ENCODE measurements at places on chromosomes 1 and 21.

DNA sequence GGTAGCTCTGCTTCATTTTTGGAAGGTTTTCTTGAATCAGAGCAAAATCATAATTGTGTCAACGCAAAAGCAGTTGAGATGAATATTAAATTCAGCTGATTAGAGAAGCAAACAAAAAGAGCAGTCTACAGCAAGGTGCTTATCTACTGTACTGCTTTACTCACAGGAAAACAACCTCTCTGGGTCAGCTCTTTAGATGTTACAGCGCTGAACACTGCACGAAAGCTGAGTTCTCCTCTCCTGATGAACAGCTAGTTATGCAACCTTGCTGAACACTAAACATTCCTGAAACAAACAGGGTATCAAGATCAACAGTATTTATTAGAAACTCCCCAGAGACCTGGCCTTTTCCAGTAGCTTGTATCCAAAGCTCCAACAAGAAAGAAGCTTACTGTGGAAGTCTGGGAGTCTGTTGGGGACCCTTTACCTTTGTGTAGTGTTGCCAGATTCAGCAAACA lies 41.3 kb downstream of the TBCE start:
- no peak for DNase-seq

- no peak for DNase-seq
Observed at GRCh38 chr1:117015724-117016123, 14.2 kb downstream of the CD101 start.

DNA sequence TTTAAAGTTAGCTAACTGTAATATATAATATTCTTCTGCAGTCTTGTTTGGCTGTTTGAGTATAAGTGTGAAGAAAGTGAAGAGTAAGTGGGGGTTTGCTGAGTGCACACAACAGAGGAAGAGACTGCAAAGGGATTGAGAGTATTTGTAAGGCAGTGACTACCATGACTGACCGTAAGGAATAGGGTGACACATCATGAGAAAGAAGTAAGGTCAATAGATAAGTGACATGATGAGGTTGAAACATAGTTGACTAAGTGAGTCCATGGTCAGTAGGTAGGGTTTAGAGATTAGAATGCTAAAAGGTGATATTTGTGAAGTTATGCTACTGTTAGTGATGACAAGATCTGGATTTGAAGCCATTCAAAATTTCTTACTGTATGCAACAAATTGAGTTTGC lies 27.7 kb downstream of the WARS2 start:
- no peak for DNase-seq

GRCh38 chr1:21293537-21294265 lies 3.4 kb upstream of the ECE1 start:
- DNase-seq: peak; percentile 59

DNA sequence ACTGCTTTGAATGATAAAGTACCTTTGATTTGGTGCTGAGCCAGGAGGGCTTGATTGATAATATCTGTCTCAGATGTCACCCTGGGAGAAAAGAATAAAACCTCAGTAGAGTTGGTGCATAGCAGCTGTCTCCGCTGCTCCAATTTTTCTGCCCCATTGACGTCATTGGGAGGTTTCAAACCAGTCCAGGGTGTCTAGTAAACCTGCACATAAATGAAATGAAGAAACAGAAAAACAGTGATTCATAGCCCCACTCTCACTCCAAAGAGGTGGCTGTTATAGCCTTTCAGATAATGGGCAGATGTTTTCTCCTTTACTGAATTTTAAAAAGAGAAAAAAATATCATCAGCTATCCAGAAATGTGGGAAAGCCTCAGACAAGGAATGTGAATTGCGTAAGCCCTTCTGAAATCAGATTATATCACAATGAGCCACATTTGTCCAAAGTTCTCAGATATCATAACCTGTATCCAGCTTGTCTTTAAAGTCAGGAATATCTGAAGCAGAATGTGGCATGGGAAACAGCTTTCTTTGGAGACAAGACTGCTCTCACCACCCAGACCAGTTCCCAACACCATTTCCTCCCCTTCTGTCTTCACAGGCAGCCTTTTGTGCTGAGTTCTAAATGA lies 351.3 kb upstream of the SGIP1 start:
- no peak for DNase-seq

GRCh38 chr21:35469498-35469897 lies 420.4 kb upstream of the RUNX1 start:
- DNase-seq: no peak

DNA sequence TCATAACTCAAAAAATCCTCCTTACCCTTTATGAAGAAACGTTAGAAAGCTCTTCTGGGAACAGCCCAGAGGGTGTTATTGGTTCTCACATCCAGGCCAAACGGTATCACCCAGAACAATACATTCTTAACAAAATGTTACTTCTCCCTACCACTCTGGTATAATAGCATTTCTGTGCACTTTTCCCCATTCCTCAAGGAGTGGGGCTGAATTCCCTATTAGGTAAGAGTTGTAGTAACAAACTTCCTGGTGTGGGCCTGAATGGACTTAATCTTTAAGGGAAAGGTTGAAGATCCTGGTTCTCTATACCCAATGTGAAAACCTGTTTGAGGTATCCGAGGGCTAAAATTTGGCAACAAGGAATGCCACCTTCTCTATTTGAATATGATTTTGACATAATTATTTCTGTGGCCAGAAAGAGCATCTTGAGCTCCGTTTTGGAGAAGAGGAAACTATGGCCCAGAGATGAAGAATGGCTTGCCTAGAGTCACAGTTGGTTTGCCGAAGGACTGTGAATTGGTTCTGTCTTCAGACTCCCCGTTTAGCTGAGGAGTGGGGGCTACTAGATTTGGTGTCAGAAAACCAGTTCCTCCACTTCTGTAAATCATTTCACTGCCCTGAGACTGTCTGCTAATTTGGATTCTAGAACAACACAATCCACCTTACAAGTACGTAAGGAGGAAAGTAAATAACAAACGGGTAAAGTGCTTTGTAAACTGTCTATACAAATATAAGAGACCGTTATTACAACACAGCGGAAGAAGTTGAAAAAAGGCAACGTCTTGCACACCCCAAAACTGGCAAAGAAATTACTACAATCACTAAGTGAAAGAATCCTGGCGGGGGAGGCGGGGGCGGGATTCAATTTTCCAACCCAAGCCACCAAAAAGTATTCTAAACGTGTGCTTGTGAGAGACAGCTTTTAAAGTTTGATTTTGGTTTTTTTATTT lies 2.3 kb downstream of the ANP32E start:
- no peak for DNase-seq

DNA sequence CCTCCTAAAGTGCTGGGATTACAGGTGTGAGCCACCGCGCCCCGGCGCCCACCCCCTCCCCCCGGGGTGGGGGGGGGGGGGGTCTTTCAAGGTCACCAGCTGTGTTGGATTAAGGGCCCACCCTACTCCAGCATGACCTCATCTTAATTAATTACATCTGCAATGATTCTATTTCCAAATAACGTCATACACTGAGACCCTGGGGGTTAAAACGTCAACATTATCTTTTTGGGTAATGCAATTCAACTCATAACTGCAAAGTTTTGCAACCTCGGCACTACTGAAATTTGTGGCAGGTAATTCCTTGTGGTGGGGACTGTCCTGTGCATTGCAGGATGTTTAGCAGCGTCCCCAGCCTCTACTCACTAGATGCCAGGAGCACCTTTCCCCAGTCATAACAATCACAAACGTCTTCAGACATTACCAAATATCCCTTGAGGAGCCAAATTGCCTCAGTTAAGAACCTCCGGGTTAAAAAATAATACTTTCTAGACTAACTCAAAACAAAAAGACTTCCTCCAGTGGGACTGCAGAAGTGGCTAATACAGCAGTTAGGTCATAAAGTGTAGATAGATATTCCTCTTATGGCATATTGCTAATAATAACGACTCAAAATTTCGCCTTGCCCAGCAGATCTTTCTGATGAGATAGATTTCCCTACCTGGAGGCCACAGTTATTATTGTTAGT lies 233.0 kb upstream of the KAZN start:
- DNase-seq: no peak

DNA sequence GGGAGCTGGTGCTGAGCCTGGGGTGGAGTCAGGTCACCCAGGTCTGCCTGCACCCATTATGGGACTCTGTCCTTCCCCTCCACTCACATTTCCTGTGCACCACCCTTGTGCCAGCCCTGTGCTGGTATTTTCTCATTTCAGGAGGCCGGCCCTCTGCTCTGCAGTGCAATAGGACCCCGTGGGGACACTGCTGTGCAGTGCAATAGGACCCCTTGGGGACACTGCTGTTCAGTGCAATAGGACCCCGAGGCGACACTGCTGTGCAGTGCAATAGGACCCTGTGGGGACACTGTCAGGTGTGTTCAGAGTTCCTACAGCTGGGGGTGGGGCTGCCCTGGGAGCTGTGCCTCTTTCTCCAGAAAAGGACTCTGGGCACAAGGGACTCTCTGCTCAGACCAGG lies 36.2 kb upstream of the DMBX1 start:
- no peak for DNase-seq

DNA sequence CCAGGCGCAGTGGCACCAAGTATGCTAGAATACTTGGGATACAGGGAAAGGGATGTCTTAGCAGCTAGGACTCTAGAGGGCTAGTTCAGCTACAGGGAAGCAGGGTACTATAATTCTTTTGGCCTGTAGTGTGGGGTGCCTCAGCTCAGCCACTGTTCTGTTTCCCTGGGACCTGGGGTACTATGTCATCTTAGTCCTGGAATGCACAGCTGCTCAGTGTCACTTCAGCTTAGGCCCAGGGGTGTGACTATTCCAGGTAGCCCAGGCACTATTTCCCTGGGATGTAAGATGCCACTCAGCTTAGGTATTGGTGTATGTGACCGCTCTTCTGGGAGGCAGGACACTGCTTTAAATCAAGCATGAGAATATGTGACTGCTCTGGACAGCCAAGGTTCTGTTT lies 34.1 kb downstream of the RGSL1 start:
- DNase-seq: no peak

DNA sequence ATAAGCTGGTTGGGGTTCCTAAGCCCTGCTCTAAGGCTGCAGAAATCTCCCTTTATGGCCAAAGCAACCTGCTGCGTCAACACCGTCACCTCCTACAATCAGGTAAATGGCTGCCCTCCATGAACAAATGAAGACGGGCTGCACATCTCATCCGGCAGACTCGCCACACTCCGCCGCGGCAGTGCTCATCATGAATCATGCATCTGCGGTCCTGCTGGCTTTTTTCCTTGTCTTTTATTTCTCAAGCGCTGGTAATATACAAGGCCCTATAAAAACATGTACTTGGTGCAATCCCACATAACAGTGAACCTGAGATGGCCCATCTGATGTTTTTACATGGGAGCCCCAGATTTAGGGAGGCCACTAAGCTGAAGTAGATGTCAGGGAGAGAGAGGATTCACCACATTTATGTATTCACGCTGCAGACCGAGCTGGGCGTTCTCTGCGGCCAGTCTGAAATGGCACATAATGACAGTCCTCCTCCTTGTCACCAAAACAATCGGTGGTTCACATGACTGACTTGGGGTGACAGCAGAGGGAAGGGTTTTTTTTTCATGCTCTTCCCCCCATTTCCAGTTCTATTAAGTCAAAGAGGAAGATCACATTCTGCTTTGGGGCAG lies 91.6 kb downstream of the KAZN start:
- no peak for DNase-seq

- no peak for DNase-seq
Observed at GRCh38 chr1:208165659-208166058, 78.5 kb downstream of the PLXNA2 start.

DNA sequence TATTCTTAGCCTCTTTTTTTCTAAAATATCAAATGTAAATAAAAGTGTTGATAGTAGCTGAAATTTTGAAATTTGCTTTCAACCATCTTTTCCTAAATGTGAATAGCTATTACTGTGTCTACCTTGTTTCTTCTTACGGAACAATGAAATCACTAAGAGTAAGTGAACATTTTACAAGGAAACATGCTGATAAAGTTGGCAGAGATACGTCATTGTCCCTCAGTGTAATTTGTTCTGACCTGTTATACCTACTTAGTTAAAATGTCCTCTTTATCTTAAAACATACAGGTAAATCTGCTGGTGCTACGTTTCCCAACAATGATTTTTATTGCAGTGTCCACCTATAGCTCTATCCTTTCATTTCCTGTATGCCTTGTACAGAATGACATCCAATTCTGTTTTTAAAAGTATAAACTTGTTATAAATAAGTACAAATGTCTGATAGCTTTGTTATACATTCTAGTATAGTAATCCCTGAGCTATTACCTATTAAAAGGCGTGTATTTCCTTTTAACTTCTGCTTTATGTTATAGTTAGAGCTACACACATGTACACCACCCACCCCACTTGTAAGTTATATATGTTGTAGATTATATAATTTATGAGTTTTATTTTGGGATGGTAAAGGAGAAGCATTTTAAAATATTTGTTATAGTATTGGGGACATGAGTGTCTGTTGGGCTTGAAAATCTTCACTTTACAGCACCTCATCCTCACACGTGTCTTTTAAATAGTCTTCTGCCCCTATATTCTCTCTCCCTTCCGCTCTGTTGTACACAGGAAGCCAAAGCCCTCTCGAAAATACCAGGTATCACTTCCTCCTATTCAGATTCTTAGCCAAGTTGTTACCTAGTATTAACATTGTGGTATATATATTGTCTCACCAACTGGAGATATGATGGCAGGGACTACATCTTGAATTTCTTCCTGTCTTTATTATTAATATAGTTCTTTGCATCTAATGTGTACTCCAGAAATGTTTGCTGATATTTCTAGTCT lies 25.2 kb downstream of the LAMC1 start:
- no peak for DNase-seq

DNA sequence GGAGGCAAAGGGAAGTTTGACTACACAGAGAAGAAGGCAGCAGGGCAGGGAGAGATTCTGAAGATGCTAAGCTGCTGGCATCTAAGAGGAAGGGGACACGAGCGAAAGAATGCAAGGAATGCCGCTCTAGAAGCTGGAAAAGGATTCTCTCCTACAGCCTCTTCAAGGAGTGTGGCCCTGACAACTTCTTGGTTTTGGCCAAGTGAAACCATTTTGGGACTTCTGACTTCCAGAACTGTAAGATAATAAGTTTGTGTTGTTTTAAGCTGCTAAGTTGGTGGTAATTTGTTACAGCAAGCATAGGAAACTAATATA lies 28.5 kb downstream of the MGST3 start:
- DNase-seq: no peak

DNA sequence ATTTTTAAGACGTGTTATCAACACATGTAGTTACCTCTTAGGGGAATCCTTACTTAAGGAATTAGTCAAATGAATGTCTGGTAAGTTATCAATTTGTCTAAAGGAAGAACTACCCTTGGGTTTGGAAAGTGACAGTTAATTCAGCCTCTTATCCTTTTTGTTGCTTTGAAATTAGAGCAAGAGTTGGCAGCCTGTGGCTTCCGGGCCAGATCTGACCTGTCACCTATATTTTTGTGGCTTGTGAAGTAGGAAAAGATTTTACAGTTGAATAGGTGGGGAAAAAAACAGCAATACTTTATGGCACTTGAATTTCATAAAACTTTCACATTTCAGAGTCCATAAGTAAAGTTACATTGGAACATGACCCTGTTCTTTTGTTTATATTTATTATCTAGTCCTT lies 5.5 kb downstream of the MRPS6 start:
- no peak for DNase-seq
